ENCODE measurements at places on chromosomes 4 and X.

- no peak for DNase-seq
These were observed 4.5 kb downstream of the EMD start for GRCh38 chrX:154383359-154384283.

GRCh38 chr4:59063015-59063720, 1953.0 kb upstream of the IGFBP7 start:
- no peak for DNase-seq

DNA sequence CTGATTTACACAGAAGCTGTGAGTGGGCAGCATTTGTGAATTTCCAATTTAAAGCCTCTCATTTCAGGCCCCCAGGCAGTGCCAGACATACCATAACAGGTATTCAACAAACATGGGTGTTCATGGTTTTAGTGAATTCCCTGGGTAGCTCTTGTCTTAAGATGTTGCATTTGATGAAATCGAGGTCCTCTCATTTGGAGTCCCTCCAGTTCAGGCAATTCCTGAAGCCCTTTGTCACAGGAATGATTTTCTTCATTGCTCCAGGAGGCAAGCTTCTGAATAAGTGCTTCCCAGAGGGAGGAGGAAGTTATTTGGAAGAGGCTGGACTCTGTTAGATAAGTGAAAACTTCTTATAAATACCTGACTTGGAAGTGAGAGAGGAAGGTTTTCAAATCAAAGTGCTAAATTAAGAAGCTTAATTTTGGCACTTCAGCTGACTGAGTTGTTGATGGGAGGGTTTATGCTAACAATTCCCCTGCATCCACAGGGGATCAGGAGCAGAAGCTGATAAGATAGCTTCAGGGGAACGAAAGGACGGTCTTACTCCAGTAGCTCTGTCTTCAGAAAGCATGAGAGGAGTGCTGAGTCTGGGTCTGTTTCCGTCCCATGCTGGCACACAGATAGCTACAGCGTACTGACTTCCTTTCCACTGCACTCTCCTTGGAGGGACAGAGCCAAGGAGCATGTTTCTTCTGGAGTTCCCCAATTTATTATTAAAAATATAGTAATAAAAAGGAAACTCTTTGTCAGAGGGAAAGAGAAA, 543.1 kb downstream of the GBA3 start:
- DNase-seq: no peak

DNA sequence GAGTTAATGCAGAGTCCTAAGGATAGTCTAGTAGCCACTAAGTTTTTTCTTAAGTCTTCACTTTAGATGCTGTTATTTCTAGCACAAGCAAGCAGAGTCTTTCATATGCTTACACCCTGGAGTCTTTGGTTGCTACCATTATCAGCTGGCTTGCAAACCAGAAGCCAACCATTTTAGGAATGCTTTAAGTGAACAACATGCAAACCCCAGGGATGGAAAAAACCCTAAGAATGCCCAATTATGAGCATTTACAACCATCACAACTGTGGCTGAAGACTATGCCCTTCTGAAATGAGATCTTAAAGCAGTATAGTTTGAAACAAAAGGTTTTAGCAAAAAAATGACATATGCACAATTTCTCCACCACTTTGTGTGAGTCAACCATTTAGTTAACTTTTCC, 6.6 kb downstream of the MID1IP1 start:
- no peak for DNase-seq

- DNase-seq: no peak
These were observed 893 bp upstream of the GAB3 start for GRCh38 chrX:154751669-154752271.

DNA sequence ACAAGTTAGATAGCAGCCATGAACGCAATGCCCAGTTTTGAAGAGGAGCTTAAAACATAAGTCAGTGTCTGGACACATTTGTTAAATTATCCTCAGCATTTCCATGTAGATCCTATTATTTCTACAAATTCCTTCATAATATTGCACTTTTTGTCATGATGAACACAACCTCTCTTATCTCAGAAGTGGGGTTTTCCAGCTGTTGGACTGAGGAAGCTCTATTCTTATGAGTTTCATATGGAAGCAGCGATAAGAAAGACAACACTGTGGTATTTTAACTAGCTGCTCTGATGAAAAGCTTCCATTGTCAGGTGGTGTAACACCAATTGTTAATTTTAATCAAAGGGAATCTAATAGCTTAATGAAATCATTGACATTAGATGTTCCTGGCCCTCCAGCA, 308.7 kb downstream of the GBA3 start:
- no peak for DNase-seq

- no peak for DNase-seq
These were observed 61.7 kb upstream of the DCAF8L1 start for GRCh38 chrX:28042826-28043564.
